ENCODE measurements at places on chromosomes 4 and X.

DNA sequence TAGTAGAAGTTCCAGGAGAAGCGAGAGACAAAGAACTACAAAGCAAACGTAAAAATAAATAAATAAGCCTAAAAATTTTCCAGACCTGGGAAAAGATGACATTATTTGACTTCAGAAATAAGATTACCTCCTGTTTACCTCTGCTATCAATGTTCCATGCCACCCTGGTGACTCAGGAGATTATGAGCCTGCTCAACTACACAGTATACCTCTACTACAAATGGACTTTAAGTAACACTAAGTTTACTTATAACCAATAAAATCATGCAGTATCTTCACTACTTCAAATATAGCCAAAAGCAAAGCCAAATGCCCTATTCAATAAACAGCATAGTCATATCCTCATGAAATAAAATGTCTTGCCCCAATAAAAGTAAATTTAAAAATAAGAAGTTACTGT lies 105.4 kb downstream of the CYLC1 start:
- no peak for DNase-seq

GRCh38 chrX:10483191-10483831 lies 137.1 kb downstream of the MID1 start:
- no peak for DNase-seq

DNA sequence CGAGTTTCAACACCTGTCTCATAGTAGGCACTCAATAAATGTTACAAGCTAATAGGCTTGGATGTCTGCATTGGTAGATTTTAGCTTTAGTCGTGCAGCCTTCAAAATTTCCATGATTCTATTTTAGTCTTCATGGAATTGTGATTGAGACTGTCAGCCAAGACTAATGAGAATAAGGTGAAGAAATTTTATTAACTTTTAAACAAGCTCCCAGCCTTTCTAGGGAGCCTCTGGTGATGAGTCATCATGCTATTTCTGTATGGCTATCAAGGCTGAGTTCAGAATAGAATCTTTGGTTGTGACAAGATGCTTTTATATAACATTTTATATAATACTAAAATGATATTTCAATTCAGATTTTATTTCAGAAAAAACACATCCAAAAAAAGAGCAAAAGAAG lies 685.8 kb downstream of the GABRG1 start:
- DNase-seq = no peak

DNA sequence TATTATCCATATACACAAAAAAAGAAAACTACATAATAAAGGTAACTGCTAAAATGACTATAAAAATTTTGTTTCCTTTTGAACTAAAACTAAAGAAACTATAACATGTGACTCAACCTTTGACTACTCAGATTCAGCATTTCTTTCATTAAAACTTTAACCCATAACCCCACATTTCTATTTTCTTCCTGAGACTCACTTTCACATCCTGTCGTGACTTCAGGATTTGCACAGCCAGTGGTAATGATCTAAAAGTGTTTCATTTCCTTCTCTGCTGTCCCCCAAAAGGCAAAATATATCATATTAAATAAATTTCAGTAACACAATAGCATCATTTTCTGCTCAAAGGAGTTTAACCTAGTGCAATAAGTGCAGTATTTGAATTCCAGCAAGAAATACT lies 1022.4 kb upstream of the DIAPH2 start:
- DNase-seq = no peak

GRCh38 chr4:145195167-145195952 lies 15.0 kb upstream of the OTUD4 start:
- no peak for DNase-seq

DNA sequence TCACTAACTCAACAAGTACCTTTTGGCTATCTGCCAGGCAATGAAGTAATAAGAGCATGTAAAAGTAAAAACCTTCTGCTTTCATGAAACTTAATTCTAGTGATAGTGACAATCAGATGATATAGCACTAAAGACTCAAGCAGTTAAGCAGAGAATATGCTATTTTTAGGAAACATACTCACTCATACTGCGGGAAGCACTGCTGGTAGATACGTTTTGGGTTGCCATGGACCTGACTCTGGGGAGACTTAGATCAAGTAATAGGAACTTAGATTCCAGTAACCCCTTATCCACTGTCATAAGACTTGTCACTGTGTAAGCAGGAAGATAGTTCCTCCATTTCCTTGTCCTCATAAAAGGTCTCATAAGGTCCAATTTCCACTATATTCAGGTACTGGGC lies 386.3 kb downstream of the DMD start:
- no peak for DNase-seq

DNA sequence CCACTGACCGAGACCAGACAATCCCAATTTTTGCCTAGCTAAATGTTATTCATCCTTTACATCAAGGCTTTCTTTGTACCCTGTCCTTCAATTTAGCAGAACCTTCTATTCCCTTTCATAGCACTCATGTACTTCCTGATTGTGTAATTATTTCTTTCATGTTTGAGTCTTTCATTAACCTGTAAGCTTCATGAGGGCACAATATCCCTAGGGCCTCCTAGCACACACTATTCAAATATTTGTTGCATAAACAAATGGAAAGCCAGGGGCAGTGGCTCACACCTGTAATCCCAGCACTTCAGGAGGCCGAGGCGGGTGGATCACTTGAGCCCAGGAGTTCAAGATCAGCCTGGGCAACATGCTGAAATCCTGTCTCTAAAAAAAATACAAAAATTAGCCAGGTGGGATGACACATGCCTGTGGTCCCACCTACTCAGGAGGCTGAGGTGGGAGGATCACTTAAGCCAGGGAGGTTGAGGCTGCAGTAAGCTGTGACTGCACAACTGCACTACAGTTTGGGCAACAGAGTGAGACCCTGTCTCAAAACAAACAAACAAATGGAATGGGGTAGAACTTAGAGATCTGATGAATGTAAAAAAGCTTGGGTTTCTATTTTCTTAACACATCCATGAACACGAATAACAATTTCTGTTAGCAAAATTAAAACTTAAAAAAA lies 59.0 kb downstream of the SAT1 start:
- DNase-seq = no peak

DNA sequence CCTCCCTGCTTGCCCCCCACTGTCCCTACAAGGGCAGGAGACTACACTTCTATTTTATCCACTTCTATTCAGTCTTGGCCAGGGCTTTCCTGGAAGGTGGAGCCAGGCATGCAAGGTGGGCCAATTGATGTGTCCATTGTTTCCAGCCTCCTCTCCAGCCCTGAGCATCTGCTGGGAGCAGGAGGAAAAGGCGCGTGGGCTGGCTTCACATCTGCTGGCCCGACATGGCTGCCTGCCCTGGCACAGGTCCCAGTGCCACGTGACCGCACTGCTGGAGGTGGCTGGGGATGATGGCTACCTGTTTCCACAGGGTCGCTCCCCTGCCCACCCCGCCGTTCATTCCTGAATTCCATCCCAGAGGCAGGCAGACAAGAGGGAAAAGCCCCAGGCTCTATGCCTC lies 247.7 kb downstream of the AFAP1 start:
- no peak for DNase-seq

DNA sequence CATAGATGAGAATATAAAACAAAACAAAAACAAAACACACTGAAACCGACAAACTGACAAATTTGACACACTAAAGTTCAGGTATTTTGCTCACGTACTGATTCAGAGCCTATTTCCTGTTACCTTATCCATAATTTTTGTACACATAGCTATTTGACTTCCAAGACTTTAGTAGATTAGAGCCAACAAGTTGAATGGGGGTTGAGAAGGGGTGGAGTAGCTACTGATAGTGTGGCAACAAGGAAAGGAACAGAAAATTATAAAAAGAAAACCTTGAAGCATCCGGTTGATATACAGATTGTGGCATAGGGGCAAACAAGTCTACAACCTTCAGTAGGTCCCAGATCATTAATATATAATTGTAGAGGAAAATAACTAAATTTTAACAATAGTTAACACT lies 92.3 kb upstream of the RASGEF1B start:
- DNase-seq = no peak

DNA sequence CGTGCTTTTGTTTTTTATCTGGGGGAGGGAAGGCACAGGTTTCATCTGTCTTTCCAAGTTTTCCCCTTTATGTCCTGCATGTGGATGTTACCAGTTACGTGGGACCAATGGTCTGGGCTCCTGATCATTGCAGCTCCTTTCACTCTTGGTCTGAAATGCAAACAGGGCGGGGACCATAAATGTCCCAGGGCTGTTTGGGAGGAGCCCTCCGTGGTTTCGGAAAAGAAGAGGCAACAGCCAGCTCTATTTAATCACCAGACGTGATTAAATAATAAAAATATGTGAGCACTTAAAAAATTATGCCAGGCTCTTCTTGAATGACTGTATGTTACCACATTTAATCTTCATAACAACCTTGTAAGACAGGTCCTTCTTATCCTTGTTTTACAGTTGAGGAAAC lies 30.8 kb upstream of the C1GALT1C1 start:
- DNase-seq = no peak

All from stimulated activated CD8-positive, alpha-beta memory T cell treated with anti-CD3 and anti-CD28 coated beads, Interleukin-7, amount 100 ng/mL, for 1 hour (primary cell).